ENCODE measurements at places on chromosomes 1 and 21.

DNA sequence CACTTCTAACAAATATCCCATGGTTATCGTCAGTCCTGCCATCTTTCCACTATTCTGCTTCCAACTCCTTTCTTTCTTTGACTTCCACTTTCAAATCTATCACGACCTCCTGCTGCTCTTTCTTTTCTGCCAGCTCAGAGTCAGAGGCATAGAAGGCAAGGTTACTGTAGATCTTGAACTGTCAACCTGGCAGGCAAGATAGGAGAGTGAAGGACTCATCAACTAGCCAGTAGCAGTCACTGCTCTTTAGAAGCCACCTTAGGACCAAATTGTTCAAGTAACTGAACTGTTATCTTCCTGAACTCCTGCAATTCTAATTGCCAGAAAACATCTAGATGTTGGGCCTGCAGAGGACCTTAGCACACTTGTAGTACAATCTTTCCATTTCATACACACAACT lies 13.1 kb upstream of the FCER1A start:
- no peak for DNase-seq

DNA sequence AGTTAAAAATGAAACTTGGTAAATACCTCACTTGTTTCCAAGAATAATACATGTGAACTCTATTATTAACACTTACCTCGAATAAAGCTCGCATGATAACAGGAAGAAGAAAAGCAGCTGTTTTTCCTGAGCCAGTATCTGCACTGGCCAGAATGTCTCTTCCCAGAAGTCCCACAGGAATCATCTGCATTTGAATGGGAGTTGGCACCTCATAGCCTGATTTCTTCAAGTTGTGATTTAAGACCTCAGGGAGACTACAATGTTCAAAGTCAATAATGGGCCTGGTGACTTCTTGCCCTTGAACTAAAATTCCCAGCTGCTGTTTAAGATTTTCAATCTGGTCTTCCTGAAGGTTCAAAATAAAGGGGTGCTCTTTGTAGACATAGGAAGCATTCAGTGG lies 3.8 kb downstream of the DDX59 start:
- DNase-seq: no peak

- DNase-seq: no peak
Observed at GRCh38 chr1:115107516-115108260, 18.4 kb upstream of the TSPAN2 start.

DNA sequence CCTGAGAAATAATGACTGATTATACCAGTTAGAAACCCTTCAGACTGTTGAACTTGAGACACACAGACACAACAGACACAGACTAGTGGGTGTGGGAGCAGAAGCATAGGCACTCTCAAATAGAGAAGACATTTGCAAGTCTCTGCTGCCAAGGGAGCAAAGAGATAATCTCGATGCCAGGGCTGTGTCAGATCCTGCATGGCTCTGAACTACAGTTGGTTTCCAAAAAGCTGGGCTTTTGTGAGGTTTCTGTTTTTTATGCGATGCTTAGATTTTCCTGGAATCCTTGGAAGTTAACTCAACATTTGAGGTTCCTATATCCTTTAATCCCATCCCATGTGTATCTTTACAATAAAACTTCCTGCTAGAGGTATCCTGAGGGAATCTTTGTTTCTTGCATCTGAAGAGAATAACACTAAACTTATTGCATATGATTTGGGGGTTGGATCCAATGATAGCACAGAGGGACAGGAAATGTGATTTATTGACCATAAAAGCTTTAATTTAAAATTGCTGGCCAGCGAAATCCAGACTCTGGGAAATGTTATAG lies 236.4 kb downstream of the SPATA17 start:
- no peak for DNase-seq

DNA sequence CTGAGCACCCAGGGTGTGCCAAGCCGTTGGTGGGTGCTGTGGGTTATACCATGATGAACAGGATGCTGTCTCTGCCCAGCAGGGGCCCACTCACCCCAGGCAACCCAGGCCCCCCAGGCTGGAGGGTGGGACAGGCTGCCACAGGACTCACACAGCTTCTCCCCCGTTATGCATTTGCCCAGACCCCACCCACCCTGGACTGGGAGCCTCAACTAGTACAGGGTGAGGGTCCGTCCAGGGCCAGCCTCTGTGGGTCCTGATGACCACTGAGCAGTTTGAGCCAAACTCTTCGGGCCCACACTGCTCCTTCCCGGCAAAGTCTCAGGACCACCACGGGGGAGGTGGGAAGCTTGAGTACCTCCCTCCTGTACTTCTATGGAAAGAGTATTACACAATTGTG lies 3.8 kb upstream of the PRELP start:
- DNase-seq: no peak

DNA sequence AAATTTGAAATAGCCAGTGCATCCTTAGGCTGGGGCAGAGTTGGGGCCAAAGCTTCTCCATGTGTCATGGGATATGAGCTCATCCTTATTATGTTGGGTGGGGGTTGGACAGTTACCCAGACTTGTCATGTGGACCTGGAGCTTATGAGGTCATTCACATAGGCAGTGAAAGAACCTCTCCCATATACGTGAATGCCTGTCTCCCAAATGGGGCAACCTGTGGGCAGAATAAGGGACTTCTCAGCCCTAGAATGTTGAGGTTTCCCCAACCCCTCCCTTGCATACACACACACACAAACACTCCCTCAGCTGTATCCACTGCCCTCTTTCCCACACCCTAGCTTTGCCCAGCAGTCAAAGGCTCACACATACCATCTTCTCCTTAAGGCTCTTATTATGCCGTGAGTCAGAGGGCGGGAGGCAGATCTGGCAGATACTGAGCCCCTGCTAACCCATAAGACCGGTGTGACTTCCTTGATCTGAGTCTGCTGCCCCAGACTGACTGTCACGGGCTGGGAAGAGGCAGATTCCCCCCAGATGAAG lies 2.3 kb upstream of the IVL start:
- DNase-seq: no peak

GRCh38 chr1:19010995-19011844 lies 54.7 kb upstream of the IFFO2 start:
- DNase-seq: peak; percentile 94

- DNase-seq: no peak
Observed at GRCh38 chr1:8560611-8561544, 243.0 kb downstream of the SLC45A1 start.

- no peak for DNase-seq
Observed at GRCh38 chr21:44886113-44887075, 12.9 kb upstream of the PTTG1IP start.

DNA sequence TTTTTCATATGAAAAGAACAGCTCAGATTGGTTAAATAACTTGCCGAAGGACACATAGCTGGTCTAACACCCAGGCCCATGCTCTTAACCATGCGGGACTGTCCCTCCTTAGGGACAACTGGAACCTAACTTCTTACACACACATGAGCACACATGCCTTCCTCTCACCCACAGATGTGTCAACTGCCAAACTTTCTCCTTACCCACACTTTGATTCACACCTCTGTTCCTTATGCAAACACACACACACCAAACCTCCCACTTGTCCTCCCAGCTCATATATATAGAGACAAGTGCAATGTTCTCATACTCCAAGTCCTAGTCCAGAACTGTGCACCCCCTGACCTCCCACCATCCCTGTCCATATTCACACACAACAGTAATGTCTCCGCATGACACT lies 4.3 kb downstream of the RAB25 start:
- no peak for DNase-seq

DNA sequence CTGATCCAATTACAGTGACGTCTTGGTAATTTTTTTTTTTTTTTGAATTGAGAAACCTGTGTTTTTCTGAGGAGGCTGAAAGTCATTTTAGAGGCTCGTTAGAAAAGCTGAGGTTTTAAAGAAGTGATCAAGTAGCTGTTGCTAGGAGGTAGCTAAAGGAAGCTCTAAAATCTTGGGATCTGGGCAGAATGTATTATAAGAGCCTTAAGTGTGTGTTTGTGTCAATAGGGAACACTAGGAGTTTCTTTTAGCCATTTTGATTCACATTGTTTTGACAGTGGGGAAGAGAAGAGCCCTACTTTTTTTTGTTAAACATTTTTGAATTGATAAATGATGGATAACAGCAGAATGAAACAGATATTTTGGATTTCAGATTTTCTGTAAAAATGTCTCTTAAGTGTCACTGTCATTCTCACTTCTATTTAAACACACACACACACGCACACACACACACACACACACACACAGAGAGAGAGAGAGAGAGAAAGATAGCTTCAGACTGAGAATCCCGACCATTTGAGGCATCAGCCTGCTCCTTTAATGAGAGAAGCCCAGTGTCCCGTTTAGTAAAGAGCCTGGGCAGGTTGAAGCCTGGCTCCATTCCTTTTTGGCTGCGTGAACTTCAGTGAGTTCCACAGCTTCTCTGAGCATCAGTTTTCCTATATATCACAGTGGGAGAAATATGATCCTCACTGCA lies 79.1 kb upstream of the GPR88 start:
- no peak for DNase-seq

DNA sequence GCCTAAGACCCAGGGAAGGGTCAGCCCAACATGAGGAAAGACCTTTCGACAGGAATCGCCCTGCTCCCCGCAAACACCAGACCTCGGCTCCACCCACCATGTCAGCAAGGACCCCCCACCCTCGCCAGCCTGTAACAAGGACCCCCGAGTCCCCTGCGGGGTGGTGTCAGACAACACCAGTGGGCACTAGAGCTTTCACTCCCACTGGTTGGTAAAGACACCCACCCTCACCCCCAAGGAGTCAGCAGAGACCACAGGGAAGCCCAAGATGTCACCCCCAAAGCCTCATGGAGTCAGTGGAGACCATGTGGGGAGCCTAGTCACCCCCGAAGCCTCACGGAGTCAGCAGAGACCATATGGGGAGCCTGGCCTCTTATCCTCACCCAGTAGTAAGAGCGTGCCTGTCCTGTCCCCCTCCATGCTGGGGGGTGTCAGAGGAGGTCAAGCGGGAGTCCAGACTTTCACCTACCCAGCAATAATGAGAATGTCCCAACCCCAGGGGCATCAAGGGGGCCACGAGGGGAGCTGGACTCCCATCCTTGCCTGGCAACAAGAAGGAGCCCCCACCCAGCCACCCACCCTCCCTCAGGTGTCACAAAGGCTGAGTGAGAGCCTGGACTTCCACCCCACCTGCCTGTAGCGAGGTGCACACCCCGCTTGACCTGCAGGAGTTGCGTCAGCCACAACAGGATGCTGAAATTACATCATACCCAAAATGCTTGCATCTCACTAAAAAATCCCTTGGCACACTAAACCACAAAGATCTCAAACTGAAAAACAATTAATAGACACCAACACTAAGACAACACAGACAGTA lies 24.8 kb downstream of the SLC19A1 start:
- DNase-seq: no peak

GRCh38 chr21:25638660-25639550 lies at the start of gene JAM2:
JAM2 (plus strand) TSS chr21:25639258; CDS start chr21:25639822, 564 bp downstream.
- no peak for DNase-seq

DNA sequence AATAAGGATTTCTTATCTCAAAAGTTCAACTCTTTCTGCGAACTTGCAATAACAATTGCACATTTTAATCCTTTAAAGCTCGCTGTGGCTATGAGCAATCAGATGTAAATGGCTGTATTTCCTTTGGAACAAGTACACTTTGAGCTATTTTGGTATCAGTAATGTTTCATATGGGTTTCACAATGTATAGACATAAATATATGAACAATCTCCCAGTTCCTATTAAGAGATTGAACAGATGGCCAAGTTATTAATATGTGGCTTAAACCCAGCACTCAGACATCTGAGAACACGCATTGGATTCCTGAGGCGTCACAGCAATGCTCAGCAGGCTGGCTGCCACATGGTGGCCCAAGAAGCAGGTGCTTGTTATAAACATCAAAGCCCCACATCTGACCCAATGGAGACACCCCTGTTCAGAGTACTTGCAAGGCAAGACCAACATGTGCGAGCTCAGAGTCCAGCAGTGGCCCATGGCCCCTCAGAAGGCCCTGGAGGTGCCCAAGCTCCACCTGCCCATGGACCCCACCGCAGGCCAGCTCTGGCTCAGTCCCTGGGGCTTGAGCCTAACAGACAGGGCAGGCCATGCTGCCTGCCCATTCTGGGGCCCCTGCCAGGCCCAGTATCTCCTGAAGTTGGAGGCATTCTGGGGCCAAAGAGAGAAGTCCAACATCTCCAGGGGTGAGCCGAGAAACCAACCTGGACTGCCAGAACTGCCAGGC lies 23.7 kb downstream of the PSMG1 start:
- peak; percentile 56 for DNase-seq

DNA sequence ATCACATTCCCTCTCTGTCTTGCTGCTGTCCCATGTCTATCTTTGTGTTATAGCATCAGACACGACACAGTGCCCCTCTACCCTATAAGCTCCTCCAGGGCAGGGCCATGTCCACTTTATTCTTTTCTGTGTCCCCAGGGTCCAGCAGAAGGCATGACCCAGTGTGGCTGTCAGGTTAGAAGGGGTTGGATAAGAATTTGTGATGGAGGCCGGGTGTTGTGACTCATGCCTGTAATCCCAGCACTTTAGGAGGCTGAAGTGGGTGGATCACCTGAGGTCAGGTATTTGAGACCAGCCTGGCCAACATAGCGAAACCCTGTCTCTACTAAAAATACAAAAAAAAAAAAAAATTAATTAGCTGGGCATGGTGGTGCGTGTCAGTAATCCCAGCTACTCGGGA lies 26.3 kb upstream of the RNF19B start:
- DNase-seq: no peak

- no peak for DNase-seq
Observed at GRCh38 chr1:15339570-15339969, 70.1 kb upstream of the EFHD2 start.

GRCh38 chr21:32260130-32260529 lies 18.7 kb downstream of the MIS18A start:
- DNase-seq: no peak
